ENCODE measurements at places on chromosomes 1 and 21.

- no peak for DNase-seq
Observed at GRCh38 chr1:225946082-225946620, 5.1 kb upstream of the LEFTY2 start.

GRCh38 chr1:53391296-53391695 lies 63.4 kb upstream of the LRP8 start:
- DNase-seq = no peak

DNA sequence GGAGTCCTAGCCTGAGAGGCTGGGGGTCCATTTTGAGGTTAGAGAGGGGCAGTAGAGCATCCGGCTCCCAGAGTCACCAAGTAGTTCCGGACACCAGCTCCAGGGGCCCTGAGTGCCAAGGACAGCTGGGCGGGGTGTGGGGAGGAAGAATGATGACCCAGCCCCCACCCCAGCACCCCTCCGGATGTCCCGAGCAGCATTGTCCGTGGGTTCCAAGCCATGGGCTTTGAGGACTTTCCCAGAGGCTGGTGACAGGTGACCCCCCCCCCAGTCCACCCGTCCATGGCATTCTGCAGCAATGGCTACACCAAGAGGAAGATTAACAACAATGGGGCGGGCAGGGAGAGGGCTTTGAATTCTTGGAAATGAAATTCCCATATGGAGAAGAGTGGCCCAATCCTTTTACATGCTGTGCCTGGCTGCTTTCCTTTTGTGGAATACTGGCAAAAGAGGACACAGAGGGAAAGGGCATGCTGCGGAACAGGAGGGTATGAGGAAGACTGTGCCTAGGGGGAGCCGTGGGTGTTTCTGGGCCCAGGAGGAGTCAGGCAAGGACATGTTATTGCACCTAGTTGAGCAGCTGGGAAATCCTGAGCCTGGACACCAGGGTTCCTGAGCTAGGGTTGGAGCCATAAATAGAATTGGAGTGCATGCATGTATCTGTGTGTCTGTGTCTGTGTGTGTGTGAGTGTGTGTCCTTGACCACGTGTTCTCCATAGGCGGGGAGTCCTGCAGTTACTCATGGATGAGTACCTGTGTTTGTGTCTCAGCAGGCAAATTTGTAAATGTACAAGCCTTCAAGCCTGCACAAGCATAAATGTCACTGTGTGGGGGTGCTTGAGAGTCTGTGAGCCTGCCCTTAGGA lies 956 bp downstream of the ATP1A2 start:
- no peak for DNase-seq

DNA sequence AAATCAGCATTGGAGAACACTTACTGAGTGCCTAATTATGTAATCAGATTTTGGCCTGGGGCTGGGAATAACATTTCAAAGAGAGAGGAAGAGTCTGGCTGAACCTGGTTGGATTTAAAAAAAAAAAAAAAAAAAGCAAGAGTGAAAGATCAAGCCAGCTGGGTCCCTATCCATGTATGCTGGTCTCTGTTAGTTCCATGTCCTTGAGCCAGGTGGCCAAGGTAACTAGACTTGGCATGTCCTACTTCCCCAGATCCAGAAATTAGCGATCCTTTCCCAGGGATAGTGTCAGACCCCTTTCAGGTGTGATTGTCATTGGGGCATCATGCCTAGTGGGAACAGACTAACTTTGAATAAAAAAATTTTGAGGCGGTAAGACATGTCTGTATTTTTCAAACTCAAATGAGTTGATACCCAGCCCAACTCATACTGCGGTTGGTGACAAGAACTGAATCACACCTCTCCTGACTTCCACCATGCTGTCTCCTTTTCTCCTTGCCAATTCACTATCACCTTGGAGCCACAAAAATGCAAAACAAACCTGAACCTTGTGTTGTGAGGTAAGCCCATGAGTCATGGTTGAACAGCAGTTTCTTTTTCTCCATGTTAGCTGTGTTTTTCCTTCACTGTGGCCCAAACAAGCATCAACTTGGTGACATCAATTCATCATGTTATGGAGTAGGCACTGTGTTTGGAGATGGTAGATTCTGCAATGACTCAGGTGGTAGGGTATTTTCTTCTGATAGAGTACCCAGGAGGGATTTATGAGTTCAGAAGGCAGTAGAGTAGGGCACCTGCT lies 24.5 kb upstream of the PPP2R5A start:
- DNase-seq = no peak

GRCh38 chr1:53541761-53542550 lies 82.8 kb downstream of the DMRTB1 start:
- DNase-seq = no peak

DNA sequence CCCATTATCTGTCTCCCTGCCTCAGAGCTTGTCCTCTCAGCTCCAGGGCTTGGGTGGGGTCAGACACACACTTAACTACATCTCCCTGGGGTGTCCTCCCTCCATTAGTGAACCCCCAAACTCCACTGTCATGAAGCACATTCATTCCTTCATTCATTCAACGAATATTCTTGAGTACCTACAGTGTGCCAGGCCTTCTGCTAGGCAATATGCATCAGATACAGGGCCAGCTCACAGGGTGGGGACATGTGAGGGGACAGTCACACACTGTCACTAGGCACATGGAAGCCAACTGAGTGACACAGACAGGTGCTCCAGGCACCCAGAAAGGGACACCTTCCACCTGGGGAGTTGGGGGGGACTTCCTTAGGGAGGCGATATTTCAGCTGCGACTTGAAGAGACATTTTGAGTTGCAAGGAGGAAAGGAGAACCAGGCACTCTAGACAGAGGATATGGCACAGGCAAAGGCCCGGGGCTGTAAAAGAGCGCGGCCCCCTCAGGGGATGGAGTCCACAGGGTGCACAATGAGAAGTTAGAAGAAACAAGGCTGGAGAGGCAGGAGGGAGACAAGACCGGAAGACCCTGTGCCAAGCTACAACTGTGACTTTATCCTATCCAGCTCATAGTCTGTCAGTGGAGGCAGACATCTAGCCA lies 8.7 kb upstream of the S100A8 start:
- DNase-seq = no peak

DNA sequence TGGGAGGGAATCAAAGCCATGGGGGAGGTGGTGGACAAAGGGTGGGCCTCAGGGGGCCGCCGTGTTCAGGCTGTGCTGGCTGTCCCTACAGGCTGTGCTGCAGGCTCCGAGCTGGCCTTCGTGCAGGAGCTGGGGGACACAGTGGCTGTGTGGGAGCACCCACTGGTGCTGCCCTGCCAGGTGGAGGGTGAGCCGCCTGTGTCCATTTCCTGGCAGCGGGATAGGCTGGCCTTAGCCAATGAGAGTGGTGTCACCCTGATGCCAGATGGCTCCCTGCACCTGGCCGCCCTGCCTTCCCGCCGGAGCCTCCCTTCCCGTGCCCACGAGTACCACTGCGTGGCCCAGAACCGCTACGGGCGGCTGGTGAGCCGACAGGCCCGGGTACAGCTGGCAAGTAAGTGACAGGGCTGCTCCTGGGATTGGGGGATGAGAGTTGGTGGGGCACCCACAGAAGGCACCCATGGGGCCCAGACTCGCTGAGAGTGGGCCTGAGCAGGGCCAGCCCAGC lies 20.2 kb downstream of the SLC27A3 start:
- DNase-seq = no peak

DNA sequence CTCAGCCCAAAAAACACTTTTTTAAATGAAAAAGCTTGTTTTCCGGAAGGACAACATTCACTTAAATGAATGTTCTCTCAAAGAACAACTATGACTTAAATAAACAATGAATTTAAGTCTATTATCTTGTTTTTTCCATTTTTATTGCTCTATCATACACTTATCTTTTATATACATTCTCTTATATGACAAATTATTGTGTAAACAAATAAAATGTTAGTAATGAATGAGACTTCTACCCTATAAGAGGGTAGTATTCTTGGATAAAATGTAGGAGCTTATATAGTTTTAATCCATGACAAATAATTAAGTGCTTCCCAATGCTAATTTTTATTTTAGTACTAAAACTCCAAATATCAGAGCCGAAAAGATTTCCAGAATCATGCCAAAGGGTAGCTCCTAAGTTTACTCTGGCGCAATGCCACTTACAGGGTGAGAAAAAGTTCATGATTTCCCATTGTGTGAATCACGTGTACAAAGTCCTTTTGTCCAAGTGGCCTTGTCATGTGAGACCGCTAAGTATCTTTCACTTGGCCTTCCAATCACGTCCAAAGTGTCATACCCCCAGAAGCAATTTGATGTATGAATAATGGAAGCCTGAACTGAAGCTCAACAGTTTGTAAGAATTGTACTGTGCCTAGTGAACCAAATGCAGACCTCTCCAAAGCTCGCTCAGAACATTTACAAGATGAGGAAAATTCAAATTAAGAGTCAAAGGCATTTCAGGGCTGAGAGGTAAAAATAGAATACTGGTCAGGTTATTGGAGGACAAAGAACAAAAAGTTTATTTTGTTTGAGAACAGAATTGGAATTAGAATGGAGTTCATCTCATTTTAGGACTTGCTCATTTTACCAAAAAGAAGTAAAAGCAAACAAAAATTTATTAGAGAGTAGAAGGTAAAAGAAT lies 56.6 kb upstream of the C1orf21 start:
- no peak for DNase-seq

GRCh38 chr1:160826546-160826945 lies 30.6 kb downstream of the LY9 start:
- no peak for DNase-seq

GRCh38 chr1:26043765-26044164 lies 2.2 kb downstream of the SLC30A2 start:
- no peak for DNase-seq

- DNase-seq = no peak
Observed at GRCh38 chr1:61638296-61638695, 86.6 kb downstream of the TM2D1 start.

DNA sequence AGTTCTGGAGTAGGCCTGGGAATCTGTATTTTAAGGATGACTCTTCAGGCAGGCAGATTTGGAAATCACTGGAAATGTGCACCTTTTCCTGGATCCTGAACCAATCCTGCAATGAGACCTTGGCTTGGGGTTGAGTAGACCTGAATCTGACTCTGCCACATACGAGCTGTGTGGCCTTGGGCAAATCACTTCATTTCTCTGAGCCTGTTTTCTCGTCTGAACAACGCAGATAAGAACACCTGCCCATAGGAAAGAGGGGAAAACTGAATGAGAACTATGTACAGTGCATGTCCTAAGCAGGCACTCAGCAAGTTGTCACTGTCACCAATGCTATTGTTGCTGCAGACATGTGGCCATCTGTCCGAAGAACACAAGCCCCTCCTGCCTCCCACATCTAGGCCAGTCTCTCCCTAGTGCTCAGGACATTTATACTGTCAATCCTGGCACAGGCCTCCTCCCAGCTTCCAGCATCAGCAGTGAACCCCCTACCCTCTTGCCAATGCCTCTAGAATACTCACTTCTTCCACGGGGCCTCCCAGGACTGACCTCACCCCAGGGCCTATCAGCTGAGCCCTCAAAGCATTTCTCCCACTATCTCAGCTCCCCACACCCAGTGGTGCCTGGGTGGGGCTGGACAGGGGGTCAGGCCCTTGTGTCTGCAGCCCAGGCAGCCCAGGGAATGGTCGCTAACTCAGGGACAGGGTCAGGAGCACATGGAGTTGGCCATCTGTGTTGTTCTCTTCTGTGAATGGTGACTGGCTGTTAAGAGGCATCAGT lies 88.8 kb upstream of the ZBTB40 start:
- no peak for DNase-seq

GRCh38 chr1:33332357-33332789 lies 11.5 kb upstream of the A3GALT2 start:
- no peak for DNase-seq

- DNase-seq = no peak
Observed at GRCh38 chr1:8409106-8409505, 91.2 kb downstream of the SLC45A1 start.

DNA sequence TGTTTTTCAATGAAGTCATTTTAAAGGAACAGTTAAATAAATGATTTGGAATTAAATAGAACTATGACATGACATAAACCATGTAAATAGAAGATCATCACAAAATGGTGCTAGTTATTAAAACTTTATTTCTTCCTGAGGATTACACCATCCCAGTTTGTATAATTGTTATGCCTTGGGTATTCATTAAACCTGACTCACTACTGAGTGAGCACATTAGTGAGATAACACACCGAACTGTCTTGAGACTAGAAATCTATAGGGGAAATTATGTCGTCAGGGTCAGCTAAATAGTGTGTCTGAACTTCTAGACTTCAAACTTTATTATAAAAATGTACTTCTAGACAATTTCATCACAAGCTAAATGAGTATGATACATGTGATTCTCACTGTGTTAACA lies 189.4 kb downstream of the NCAM2 start:
- DNase-seq = no peak

DNA sequence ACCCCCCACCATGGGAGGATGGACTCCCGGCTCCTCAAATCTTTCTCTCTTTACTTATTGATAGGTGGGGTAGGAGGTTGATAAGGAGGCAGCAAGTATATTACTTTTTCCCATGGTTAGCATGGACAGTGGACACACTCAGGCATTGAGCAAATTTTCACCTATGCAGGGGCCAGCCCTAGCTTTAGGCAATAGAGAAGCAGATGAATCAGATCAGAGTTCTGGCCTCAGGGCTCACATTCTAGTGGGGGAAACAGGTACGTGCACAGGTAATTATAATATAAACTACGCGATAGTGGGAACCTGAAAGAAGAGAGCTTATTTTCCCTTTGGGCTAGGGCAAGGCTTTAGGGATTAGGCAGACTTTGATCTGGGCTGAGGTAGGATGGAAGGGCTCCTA lies 13.5 kb upstream of the FOXE3 start:
- DNase-seq = no peak

DNA sequence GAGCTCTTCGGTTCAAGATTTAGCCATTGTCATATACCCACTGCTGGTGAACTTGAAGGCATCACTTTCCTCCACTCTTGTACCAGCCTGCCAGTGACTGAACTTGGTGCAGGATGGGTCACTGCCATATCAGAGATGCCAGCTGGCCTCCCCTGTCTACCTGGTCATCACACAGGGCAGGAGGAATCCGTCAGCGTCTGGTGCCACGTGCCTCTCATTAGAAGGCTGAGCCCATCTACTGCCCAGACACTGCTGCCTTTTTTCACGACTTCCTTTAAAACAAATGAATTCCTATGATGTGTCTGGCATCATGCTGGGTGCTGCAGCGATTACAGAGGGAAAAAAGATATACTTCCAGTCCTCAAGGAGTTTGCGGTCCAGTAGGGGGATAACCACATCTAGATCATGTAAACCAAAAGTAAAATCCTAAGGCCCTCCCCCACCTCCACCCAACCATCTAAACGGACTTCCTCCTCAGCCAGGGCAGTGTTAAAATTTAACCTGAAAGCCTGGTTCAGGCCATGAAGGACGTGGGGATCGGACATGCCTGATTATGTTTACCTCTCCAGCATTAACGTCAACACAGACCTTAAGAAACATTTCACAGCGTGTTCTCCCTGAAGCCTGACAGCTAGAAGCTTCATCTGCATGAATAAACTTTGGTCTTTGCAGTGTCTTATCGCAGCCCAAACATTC lies 29.2 kb upstream of the PDE9A start:
- DNase-seq = no peak

All from left renal cortex interstitium (tissue), 4 donors.